GM13976 (cell line): ENCODE measurements at places on chromosomes 5 and 9.

- DNase-seq, result no peak
Measured at GRCh38 chr9:2288309-2288708, 273.2 kb downstream of the SMARCA2 start.

DNA sequence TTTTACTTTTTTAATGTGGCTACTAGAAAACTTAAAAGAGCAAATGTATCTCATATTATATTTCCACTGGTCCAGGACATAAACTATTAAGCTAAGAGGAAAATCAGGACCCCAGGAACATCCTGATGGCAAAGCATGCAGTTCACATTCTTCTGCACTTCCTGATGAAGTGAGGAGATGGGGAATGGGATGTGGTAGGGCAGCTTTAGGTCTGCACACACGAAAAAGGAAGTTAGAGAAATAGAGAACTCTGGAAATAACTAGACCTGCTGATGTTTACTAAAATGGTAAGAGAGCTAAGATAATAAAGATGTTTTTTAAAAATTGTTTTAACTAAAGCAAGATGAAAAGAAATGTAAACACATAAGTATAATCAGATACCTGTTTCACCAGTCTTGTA lies 39.7 kb upstream of the NIPBL start:
- DNase-seq, result no peak

GRCh38 chr5:4862500-4862899 lies 277.6 kb upstream of the ADAMTS16 start:
- DNase-seq, result no peak

DNA sequence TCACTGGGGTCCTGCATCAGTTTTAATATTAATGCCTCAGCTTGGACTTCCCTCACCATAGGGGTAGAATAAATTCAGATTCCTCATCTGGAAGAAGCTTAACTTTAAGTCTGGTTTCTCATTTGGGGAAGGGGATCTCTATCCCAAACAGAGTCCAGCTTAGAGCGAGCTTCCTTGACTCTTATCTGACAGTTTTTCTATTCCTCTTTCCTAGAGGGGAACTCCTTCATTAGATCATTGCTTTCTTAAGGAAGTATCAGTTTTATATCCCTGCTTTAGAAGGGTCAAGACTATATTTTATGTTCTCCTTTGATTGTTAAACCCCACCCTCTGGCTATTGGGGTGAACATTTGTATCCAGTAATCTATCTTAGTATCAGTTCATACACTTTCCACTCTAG lies 24.2 kb upstream of the CDC42SE2 start:
- DNase-seq, result no peak

DNA sequence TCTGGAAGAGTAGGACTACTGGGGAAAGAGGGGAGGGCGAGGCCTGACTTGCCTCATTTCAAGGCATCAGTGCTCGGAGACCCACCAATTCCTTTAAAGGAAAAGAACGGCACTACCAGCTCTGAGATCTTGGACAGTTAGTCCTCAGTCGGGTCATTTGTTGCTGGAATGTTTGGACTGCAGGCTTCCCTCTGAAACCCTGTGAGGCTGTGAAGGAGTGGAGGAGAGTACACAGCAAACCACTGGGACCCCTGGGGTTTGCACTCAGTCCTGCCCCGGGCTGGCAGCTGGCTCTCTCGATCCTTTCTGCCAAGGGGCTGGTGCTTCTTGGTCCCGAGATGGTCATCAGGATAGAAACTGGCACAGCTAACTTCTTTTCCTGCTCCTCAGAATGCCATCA lies 194.5 kb downstream of the TRIO start:
- no peak for DNase-seq

GRCh38 chr5:82396871-82397514 lies 118.8 kb upstream of the RPS23 start:
- no peak for DNase-seq

DNA sequence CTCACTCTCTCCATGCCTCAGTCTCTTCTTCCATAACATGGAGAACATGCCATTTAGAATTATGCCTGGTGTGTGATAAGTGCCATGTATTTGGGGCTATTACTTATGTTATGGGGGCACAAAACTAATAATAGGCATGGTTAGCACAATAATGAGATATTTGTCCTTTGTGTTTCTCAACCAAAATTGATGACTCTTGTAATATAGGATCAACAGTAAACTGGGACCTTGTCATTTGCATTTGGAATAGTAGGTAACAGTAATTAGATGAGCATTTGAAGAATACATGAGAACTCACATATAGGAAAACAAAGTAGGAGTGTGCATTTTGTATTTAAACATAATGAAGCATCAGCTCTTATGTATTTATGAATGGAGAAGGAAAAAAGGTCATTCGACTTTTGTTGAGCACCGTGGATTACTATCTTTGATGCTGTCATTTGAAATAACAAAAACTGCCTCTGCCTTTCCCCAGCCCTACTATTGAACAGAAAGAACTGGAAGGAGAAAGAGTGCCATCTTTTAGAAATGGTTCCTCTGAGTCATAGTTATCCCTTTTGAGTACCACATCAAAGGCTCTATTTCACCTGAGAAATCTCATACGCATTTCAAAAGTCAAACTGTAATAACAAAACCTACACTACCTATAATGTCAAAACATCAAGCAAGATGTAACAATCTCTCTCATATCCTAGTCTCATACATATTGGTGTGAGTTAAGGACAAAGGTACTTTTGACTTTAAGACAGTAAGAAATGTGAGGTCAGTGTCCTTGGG lies 655.2 kb downstream of the PDE4D start:
- no peak for DNase-seq

DNA sequence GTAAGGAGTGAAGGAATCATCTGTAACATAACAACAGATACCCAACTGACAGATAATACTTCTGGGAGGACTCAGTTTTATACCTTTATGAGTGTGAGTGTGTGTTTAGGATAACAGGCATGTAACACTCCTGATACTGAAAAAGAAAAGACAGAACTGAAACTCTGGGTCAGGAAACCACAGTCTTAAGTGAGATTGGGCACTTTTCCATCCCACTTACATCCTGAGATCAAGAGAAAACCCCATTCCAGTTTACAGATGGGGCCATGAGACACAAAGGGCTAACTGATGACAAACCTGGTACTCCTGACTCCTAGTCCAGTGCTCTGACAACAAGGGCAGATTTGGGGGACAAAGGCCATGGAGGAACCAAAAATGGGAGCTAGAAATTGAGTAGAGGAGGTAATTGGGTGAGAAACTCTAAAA lies 18.0 kb downstream of the IL5 start:
- DNase-seq, result peak; percentile 50

- DNase-seq, result no peak
Measured at GRCh38 chr5:157187046-157187754, 6.6 kb downstream of the ITK start.

DNA sequence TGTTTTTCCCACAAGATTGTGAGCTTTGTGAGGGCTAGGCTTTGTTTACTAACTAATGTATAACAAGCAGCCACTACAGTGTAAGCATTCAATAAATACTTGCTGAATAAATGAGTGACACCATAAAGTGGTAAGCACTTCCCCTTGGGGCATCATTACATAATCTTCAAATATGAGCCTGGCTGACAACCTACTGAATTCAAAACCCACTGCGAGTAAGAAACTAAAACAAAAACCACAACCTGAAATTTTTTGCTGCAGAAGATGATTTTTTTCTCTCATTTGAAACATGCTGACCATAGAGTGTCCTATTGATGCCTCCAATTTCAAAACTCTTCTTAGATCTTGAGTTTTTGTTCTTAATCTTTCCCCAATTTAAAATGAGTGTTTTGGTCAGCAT lies 331.3 kb upstream of the CCNG1 start:
- DNase-seq, result no peak

- peak; percentile 46 for DNase-seq
Measured at GRCh38 chr5:109247986-109248385, 161.8 kb downstream of the PJA2 start.

- DNase-seq, result no peak
Measured at GRCh38 chr9:8876303-8876702, 1076.7 kb upstream of the DMAC1 start.

DNA sequence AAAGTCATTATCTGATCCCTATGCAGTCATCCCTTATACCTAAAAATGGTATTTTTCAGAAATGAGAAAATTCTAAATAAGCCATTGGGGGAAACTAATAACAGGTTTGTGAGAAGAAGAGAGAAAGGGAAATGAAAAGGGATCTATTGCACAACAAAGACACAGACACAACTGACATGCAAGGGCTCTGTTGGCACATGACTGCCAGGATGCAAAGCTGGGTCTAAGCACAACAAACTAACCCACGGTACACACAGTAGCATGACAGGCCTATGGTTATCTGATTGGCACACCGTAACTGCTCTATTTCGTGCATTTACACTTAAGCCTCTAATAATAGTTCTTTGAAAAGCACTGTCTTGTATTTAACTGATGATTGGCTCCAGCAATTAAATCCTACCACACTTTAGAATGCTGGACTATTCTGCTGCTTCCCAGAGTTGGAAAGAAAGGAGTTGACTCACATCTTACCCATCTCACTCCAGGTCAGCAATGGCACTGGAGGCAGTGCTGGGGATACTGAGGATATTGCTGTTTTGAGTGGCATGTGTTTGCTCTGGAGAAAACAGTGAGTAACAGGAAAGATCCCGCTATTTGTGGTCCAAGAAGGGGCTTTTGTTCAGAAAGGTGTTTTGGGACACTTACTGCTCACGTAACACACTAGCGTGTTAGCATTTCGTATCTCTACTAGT lies 328.3 kb downstream of the GLIS3 start:
- DNase-seq, result no peak

GRCh38 chr9:79656169-79656568 lies 84.4 kb downstream of the TLE4 start:
- DNase-seq, result no peak

GRCh38 chr9:135526089-135526729 lies 5.0 kb downstream of the LCN1 start:
- no peak for DNase-seq

- DNase-seq, result no peak
Measured at GRCh38 chr5:73296772-73297171, 123.8 kb downstream of the TMEM174 start.

DNA sequence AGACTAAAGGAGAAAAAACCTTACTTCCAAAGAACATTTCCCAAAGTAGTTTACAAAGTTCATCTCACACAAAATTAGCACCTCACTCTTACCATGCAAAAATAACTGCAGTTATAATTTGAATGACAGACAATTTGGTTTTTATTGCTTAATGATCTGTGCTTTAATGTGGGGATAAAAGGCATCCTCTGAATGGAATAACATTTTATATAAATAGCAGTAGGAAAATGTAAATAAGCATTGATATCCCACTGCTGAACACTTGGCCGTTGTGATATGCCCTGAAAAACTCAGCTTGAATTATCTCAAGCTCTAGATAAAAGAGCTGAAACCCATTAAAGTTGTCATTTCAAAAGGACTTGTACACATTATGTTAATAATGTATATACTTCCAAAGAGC lies 93.2 kb downstream of the OSMR start:
- DNase-seq, result no peak

GRCh38 chr5:67019065-67019845 lies 177.3 kb downstream of the CD180 start:
- no peak for DNase-seq

DNA sequence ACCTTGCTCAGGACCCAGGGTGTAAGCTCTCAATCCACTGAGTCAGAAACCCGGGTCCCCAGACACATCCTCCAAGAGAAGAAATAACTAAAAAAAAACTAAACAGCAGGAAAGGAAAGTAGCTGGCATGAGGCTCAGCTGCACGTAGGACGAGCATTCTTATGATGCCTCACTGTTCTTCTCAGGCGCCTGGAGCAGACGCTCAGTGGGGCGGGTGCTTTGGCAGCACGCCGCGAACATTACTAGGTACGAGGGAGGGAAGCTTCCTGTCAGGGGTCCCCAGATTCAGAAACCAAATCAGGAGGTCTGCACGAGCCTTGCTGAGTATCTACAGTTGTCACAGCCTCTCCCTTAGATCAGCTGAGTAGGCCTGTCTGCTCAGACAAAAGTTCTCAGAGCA lies 85.8 kb downstream of the SECISBP2 start:
- no peak for DNase-seq

DNA sequence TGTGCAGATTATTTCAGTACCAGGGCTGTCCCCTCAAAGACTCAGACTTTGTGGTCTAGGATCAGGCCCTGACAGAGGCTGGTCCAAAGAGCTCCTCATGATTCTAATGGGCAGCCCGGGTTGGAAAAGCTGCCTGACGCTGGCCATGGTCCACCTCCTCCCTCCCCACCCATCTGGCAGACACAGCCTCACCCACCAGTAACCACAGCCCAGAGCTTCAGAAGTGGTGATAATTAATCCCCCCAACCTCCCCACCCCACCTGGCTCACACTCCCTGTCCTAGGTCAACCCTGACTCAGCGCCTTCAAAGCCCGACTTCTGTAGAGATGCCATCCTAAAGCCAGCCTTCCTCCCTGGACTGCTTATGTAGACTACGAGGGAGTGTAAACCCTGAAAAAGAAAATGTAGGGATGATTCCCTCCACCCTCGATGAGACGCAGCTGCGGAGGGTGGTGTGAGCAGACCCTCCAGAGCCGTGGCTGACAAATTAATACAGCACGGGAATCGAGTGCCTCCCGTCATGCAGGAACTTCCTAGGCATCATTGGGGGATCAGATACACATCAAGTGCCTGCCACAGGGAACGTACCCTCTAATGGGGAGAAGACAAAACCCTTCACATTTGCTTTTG lies 7.0 kb downstream of the UBE2QL1 start:
- no peak for DNase-seq

DNA sequence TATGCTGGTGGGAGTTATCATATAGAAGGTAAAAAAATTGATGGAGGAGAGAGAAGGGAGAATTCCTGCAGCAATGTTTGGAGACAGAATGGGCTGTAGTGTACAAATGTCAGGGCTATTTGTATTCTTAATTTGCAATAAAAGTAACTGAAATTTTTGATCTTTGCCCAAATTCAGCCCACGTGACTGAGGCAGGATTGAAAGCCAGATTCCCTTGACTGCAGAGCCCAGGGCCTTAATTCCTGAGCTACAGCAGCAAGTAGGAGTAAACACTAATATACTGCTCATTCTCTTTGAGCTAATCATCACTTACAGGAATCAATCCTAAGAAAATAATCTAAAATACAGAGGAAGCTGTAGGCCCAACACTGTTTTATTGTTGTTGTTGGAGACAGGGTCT lies 5.2 kb upstream of the ANXA6 start:
- DNase-seq, result no peak

- DNase-seq, result no peak
Measured at GRCh38 chr5:7518947-7519560, 123.1 kb downstream of the ADCY2 start.

- peak; percentile 68 for DNase-seq
Measured at GRCh38 chr5:14581891-14582796, 552 bp downstream of the OTULINL start.

DNA sequence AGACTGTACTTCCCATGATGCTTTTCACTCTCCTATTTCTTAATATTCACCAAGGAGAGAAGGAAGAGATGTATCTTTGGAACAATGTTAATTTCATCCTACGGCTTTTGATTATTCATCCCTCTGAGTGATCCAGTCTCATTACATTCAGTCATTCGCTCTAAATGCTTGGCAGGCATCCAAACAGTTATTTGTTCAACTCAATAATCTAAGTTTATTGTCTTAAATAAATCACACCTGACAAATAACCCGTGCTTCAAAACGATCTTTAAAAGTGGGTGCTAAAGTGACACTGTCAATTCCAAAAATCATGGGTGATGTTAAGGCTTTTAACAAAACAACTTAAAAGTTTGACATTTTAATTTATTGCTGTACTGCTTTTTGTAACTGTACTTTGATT lies 233.1 kb downstream of the RASEF start:
- no peak for DNase-seq

- no peak for DNase-seq
Measured at GRCh38 chr9:17280350-17281012, 145.6 kb downstream of the CNTLN start.
